Aorta (tissue), 5 donors: ENCODE measurements at places on chromosomes 1 and 21.

DNA sequence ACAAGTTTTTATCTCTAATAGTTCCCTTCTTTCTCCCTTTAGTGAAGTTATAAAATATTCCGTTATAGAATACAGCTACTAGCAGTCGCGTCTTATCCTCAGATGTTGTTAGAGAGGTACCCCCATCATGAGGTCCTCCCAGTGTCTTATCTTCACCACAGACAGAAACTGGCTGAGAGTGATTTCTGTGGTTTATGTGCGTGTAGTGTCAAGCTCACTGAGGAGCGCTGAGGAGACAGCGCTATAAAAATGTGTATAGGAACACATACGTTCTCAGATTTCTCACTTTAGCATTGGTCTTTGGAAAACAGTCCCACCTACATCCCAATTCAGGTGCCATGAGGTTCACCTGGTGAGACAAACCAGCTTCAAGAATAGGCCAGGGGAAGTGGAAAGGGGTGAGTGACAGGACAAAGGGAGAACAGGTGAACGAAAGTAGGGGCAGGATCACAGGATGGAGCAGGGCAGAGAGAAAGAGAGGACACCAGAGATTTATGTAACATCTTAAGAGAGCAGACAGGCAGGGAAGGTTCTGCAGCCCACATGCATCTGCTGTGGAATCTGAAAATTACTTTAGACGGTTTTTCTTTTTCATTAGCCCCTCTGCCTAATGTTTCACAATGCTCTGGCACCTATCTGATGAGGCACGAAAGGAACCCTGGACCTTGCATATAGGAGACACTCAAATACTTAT, 2.7 kb upstream of the PLEKHO1 start:
- DNase-seq, result no peak

DNA sequence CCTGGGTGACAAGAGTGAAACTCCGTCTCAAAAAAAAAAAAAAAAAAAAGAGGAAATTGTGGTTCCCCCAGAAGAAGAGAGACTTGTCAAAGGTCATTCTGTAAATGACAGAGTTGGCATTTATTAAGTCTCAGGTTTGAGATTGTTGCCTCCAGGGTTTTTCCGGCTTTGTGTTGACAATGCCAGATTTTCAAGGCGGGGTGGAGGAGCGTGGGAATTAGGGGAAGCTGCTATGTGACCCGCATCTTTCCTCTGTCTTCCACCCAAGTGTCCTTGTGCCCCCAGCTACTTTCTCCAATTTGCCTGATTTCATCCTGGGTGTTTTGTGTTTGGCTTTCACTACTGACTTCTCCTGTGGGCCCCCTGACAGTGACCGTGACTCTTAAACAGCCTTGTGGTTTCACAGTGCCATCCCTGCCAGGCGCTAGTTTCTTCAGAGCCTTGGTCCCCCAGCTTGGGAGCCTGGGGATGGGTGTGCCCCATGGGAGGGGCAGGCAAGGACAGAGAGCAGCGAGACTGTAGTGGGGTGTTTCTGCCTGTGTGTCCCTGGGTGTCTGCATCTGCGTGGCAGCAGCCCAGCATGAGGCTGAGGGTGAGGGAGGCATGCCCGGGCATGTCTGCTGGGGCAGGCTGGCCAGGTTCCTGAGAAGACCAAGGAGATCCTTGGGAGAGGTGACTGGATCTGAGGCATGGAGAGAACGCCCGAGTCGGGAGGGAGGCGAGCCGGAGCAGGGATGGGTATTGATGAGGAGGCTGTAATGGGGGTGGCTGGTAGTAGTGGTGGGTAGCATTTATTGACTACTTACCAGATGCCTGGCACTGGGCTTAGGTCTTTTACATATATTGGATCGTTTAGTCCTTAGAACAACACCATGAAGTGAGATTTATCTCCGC, 46.3 kb downstream of the IER5 start:
- DNase-seq, result peak; percentile 81

DNA sequence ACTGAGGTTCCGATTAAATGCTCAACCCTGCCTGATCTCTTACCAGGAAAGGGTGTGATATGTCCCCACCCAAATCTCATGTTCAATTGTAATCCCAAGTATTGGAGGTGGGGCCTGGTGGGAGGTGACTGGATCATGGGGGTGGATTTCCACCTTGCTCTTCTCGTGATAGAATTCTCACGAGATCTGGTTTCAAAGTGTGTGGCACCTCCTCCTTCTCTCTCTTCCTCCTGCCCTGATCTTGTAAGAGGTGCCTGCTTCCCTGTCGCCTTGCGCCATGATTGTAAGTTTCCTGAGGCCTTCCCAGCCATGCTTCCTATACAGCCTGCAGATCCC, 34.9 kb downstream of the RSPH1 start:
- DNase-seq, result no peak

- DNase-seq, result no peak
Observed at GRCh38 chr1:39652105-39652504, 12.7 kb upstream of the HEYL start.

GRCh38 chr1:83546874-83547273, 452.1 kb downstream of the TTLL7 start:
- no peak for DNase-seq

DNA sequence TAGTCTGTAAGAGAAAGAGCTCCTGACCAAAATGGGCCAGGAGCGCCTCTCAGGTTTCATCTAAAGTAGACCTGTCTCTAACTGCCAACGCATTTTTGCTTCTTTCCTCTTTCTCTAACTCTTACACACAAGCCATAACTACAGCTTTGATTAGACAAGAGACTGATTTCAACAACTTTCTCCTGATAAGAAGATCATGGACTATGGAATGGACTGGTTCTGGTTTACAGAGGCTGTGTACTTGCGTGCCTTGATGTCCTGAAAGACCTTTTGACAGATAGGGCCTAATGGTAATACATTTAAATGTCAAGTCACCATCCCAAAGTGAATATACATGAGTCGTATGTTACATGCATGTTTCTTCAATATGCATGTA, 3.7 kb upstream of the SETD4 start:
- DNase-seq, result no peak

GRCh38 chr1:24470592-24470991, 32.0 kb upstream of the RCAN3 start:
- no peak for DNase-seq

- DNase-seq, result no peak
Observed at GRCh38 chr1:4309676-4310320, 344.6 kb upstream of the AJAP1 start.

- DNase-seq, result no peak
Observed at GRCh38 chr1:17887661-17888371, 132.7 kb downstream of the ACTL8 start.

GRCh38 chr1:109990302-109990653, 5.7 kb downstream of the AHCYL1 start:
- no peak for DNase-seq

GRCh38 chr1:90039652-90040051, 44.7 kb downstream of the ZNF326 start:
- no peak for DNase-seq

DNA sequence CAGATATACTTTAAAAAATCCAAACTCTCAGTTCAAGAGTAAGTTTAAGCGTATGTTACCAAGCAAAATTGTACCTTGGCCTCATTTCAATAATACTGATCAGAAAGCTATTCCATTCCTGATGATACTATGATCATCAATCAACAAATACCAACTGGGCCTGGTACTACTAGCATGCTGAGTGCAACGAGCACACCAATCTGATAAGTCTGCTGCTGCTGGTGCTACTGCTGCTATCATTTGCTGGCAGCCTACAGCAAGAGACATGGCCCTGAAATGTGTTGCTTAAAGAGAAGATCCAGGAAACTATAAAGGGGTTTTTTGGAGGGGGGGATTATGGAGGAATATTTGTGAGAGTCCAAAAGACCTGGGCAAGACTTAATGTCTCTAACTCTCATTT, 39.7 kb downstream of the NME7 start:
- DNase-seq, result no peak

GRCh38 chr1:7366286-7366954, 404.7 kb upstream of the VAMP3 start:
- peak; percentile 12 for DNase-seq

DNA sequence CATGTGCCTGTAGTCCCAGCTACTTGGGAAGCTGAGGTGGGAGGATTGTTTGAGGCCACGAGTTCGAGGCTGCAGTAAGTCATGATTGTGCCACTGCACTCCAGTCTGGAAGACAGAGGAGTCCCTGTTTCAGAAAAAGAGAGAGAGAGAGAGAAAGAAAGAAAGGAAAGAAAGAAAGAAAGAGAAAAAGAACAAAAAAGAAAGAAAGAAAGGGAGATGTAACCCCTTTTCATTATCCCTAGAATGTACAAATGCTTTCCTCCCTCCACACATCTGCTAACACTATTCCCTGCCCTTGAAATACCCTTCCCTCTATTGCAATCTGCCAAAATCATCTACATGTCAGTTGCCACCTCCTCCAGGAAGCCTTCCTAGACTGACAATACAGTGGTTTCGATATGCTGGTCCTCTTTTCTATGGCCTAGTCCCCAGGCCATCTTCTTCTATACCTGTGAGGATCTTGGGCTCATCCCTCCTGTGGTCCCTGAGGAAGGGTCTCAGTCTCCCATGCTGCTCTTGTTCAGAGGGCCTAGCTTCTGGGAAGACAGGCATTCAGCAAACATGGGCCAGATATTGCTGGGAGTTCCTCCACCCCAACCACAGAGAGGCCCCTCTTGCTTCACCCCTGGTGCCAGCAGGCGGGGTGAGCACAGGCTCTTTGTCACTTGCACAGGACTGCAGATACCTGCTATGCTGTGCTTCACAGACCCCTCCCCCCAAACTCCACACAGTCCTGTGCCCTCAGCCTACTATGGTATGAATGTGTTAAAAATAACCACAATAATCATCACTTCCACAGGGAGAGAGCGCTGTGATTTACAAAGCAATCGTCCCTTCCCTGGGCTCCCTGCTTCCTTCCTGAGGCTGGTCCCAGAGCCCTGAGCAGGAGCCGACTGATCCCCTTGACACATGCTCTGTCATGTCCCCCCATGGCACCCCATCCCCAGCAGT, 14.1 kb downstream of the ADGRB2 start:
- DNase-seq, result no peak

- DNase-seq, result no peak
Observed at GRCh38 chr21:45327441-45328197, 39.9 kb upstream of the POFUT2 start.

DNA sequence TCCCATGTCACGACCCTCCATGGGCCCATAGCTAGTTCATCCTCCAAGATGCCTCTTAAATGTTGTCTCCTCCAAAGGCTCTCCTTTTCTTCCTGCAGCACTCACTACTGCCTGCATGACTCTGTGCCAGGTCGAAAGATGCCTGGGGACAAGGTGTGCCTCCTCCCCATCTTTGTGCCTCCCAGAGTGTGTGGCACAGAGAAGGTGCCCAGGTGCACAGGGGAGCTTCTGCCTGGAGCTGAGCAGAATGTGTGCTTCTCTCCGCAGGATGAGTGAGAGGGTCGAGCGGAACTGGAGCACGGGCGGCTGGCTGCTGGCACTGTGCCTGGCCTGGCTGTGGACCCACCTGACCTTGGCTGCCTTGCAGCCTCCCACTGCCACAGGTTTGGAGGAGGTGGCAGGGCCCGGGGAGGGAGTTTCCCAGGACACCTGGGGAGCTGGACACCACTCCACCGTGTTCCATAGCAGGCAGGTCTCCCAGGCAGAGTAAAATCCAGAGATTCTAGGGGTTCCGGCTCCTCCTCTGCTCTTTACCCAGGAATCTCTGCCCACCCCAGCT, 6.9 kb upstream of the PPM1J start:
- no peak for DNase-seq

- no peak for DNase-seq
Observed at GRCh38 chr1:222373831-222374602, 173.9 kb downstream of the HHIPL2 start.
